ENCODE measurements at places on chromosomes 7 and 10.
A peak's percentile ranks its signal among the peaks of the same experiment; 100 is the strongest.

DNA sequence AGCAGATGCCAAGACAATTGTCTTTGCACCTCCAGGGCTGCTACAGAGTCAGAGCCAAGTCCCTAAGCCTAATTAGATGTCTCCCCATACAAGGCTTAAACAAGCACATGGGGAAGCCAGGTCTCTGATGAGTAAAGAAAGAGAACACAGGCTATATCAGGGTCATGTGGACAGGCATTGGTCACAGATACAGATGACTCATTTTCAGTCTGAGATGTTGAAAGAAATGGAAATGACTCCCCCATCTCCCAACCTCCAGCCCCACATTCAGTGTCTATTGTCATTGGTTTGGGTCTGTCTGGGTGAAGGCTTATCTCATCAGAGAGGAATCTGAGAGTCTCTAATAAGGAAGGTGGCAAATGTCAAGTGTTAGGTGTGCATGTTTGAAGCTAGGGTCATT, 290.1 kb upstream of the KIAA1217 start:
- no peak for DNase-seq

DNA sequence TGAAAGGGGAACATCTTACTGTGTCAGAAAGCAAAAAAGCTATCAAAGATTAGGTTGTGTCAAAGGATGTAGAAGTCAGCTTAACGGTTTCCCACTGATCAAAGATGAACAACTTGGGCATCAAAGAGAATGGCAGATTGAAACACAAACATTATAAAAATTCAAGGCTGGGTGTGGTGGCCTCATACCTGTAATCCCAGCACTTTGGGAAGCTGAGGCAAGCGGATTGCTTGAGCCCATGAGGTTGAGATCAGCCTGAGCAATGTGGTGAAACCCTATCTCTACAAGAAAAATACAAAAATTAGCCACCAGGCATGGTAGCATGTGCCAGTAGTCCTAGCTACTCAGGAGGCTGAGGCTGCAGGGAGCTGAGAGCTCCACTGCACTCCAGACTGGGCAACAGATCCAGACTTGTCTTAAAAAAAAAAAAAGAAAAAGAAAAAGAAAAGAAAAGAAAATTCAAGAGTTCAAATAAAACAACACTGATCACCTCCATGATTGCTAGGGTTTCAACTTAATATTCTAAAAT, 34.5 kb downstream of the RTKN2 start:
- DNase-seq: no peak

- DNase-seq: no peak
Observed at GRCh38 chr10:103895411-103896186, 22.4 kb downstream of the STN1 start.

DNA sequence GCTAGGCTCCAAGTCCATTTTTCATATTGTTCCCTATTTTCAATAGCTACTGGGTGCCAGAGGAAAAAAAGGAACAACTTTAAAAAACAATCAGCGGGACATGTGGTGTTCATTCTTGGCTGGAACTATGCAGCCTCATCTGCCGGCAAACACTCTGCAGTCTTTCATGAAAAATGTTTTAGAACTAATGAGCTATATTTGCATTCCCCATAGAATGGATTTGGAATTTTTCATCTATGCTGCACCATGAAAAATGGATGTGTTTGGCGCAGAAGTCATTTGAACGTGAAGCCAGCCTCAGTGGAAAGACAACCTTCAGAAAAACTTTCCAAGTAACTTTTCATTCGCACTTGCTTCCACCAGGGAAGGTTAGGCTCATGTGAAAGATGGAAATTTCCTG, 270.5 kb downstream of the SKAP2 start:
- peak; percentile 46 for DNase-seq

DNA sequence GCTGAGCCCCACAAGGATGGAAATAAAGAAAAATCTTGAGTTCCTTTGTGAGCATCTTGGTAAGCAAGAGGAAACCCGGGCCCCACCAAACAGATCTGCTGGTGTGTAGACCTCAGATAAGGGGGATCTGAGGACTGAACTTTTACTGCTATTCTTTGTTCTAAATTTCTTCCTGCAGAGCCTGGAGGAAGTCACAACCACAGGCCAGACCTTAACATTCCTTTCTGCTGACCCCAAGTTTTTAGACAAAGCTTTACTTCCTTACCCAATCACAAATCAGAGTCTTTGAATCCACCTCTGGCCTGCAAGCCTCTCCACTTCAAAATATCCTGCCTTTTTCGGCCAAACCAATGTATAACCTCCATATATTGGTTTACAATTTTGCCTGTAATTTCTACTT, 352.6 kb upstream of the AUTS2 start:
- DNase-seq: no peak

DNA sequence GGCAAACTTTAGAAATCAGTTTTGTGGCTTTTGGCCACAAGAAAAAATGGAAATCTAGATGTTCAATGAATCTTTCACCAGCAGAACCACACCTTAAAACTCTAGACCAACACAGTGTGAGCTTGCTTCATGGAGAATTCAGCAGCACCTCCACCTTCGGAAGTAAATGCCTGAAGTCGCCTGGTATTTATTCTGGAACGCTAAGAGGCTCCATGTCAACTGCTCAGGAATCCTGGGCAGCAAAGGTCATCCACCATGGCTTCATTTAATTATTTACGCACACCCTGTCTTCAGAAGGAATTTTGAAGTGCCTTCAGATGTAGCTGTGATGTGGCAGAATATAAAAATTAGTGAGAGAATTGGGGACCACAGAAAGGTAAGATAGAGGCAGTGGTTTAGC, 167.7 kb downstream of the GFRA1 start:
- DNase-seq: no peak

DNA sequence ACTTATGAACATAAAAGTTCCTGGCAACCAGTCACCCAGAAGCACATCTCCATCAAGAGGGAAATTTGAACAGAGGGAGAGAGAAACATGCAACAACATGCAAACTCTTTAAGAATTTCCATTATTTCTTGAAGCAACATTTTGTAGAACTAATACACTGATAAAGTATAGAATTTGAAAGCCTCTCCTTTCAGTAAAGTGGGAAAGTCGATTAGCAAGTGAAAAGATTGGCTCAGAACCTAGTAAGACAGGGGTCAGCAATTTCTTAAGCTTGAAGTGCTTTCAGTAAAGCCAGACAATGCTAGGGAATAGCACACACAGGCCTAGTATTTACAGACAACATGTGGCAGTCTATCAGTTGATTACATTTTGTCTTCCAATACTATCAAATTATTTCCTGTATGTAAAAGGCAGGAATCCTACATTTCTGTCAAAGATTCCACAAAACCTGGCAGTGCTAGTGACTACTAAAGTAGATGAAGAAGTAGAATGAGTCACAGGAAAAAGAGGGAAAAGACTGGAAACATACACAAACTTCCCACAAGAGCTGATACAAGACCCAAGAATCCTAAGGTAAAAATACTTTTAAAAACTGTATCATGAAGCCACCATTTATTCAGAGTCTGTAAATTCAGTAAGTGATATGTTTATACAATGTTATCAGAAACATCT, 25.2 kb downstream of the DNAJC1 start:
- no peak for DNase-seq

GRCh38 chr10:130175074-130175473, 38.9 kb downstream of the GLRX3 start:
- DNase-seq: no peak

GRCh38 chr7:30322271-30323005, 38.0 kb downstream of the ZNRF2 start:
- no peak for DNase-seq

DNA sequence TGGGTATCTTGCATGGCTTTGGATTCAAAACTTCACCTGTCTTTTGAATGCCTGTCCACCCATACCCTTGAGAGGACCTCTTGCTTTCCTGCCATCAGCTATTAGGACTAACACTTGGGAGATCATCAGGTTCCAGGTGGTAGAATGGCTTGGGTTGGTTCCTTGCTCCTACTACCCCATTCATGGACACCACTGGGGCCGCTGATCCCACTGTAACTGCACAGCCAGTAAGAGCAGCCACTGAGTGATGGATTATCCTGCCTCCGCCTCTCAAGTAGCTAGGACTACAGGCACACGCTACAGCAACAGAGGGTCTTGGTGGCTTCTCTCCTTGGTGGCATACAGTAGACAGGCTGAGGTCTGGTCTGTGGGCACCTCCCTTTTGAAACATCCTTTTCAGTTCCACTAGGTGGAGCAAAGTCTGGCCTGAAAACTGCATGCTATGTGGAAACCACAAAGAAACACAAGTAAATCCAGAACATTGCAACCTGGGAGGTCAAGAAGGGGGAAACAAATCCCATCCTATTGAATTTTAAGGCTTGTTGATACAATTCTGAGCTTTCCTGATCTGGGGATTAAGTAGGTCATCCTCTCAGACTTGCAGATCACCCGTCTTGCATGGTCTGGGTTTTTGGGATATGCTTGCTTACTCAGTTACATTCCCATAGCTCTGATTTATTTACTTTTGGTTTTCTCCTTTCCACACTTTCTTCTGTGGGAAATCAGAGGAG, 9.4 kb downstream of the WBP1L start:
- DNase-seq: peak; percentile 63

DNA sequence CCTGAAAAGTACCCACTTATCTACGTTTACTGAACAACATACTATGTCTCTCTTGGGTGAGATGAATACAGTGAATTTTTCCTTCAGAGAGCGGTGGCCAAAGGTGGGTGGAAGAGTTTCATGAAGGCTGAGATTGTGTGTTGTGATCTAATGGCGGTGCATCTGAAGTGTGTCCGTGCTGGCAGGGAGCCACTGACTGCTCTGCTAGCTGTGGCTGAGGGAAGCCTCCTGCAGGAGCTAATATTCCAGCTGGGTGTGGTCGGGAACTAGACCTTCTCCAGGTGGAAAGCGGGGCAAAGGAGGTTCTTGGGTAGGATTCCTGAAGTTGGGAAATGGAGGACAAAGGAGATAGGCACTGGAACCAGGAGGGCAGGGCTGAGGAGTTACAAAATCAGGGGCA, 69.2 kb upstream of the GRB10 start:
- DNase-seq: no peak

DNA sequence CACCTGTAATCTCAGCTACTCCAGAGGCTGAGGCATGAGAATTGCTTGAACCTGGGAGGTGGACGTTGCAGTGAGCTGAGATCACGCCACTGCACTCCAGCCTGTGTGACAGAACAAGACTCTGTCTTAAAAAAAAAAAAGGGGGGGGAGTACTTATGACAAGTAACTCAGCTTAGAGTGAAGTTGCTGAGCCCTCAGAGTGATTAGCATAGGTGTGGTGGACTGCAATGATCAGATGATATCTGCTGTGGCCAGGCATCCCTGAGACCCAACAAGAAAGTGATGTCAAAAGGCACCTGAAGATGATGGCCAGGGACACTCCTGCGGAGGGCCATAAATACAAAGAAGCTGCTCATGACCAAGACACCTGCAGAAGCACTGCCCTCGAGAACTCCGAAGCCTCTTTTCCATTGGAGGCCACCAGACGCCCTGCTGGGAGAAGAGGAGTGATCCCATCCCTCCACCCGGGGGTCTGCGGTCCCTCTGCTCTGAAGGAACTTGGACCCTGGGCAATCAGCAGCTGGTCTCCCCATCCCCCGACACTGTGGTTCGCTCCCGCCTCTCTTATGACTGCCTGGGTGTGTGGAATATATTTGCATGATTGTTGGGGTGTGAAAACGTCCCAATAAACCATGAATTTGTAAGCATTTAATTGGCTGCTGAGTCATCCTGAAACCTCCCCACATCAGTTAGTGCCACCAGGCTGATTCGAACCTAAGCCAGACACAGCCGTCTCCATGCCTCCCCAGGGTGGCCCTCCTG, 46.0 kb downstream of the RASGEF1A start:
- no peak for DNase-seq

GRCh38 chr10:62244785-62245467, 23.7 kb downstream of the RTKN2 start:
- peak; percentile 45 for DNase-seq

DNA sequence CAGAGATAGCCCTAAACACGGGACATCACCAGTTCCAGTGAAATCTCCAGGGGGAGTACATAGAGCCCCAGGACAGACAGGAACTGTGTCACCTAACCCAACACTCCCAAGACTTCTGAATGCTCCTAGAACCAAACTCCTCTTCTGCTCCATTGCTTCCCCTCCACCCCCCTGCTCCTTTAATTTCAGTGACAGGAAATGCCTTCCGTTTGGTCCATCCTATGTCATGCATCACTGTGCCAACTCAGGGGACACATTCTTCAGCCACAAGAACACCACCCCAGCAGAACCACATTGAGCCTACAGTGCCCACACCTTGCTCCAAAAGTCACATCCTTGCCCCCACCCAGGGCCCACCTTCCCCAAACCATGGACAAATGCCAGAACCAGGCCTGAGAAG, 100.5 kb downstream of the KCNMA1 start:
- no peak for DNase-seq

DNA sequence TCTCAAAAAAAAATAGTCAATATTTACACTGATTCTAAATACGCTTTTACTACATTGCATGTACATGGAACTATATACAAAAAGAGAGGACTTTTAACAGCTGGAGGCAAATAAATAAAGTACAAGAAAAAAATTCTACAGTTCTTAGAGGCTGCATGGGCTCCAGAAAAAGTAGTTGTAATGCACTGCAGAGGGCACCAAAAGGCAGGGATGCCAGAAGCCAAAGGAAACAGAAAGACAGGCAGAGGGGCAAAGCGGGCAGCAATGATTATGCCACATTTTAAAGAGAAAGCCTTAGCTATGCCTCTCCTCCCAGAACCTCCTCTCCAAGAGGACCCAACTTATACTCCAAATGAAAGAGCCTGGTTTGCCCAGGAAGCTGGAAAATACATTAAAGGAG, 11.6 kb upstream of the ADCK2 start:
- no peak for DNase-seq

DNA sequence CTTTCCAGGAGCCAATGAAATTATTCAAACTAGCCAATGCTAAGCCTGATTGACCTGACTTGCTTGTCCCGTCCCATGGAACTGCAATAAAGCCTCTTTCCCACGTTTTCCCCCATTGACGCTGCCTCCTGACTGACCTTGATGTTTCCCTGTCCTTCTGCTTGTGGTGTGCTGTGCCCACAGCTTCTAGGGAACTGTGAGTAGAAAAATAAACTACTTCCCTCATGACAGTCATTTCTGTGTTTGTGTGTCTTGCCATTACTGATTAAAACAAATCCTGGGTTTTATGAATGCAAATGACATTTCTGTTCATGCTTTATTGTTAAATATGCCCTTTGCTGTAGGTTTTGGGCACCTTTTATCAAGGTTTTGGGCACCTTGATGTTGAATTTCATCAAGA, 91.3 kb upstream of the ABI1 start:
- no peak for DNase-seq

- DNase-seq: no peak
Observed at GRCh38 chr10:3820255-3820654, 35.2 kb upstream of the KLF6 start.

- no peak for DNase-seq
Observed at GRCh38 chr7:4234886-4235285, 447.2 kb upstream of the FOXK1 start.

Data from femur (tissue), 1 donor.